DMS79 (cell line): ENCODE measurements at places on chromosomes 1 and 21.

DNA sequence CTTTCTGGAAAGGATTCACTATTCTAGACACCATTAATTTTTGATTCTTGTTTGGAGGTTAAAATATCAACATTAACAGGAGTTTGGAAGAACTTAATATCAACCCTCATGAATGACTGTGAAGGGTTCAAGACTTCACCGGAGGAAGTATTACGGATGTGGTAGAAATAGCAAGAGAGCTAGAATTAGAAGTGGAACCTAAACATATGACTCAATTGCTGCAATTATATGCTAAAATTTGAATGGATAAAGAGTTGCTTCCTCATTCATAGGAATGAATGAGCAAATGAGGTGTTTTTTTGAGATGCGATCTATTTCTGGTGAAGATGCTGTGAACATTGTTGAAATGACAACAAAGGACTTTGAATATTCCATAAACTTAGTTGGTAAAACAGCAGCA, 77.9 kb upstream of the TNFSF4 start:
- no peak for DNase-seq

DNA sequence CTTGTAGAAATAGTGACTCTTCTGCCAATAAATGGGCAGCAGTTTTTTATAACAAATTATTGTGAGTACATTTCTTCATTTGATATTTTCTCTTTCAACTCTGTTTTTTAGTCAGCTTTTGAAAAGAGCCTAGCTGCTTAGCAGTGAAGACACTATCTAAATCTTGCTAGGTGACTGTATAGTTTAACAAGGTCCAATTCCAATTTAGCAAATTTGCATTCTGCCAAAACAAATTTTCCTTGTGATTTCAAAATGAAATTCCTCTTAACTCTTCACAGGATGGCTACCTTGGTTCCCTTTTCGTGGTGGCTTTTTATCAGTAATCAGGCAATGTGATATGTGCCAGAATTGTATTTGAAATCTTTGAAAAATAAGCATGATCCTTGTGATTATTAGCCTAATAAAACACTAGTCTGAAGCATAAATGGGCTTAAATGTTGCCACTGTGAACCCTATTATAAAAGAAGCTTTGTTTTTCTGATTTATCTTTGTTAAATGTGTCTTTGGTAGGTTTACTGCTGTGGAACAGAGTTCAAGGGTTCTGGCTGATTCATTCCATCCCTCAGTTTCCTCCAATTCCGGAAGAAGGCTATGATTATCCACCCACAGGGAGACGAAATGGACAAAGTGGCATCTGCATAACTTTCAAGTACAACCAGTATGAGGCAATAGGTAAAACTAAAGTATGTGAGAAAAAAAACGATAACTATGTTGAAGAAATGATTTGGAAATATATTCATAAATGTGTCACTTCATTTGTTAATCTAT, 12.2 kb downstream of the DNASE2B start:
- no peak for DNase-seq

DNA sequence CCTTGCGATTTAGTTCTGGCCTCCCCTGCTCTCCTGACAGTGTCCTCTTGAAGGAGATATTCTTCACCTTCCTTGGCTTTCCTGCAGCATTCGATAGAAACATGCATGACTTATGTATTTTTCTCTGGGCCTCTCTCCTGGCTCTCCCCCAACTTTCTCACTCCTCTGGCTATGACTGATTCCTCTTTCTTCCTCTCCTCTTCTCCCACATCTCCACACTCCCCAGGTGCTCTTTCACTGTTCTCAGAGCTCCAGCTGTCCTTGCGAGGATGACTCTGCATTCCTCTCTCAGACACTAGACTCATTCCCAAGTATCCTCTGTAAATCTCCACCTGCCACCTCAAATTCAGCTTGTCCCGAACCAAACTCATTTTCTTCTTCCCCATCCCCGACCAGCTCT, 18.0 kb downstream of the LRRC42 start:
- no peak for DNase-seq

DNA sequence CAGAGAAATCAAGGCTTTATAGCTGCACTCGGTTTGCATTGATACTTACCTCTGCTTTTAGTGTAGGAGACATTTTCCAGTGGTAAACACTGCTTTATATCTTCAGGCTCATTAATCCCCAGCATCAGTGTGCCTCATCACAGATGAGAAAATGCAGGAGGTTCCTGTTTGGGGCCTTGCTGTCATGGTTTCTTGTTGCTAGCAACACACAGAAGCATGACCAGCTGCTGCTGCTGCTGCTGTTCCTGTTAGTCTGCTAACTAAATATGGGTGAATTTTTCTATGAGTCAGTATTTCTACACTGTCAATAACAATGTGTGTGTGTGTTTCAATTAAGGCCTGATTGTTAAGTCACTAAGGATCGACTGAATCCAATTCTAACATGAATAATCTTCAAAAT, 85.8 kb upstream of the RGS1 start:
- DNase-seq = no peak

DNA sequence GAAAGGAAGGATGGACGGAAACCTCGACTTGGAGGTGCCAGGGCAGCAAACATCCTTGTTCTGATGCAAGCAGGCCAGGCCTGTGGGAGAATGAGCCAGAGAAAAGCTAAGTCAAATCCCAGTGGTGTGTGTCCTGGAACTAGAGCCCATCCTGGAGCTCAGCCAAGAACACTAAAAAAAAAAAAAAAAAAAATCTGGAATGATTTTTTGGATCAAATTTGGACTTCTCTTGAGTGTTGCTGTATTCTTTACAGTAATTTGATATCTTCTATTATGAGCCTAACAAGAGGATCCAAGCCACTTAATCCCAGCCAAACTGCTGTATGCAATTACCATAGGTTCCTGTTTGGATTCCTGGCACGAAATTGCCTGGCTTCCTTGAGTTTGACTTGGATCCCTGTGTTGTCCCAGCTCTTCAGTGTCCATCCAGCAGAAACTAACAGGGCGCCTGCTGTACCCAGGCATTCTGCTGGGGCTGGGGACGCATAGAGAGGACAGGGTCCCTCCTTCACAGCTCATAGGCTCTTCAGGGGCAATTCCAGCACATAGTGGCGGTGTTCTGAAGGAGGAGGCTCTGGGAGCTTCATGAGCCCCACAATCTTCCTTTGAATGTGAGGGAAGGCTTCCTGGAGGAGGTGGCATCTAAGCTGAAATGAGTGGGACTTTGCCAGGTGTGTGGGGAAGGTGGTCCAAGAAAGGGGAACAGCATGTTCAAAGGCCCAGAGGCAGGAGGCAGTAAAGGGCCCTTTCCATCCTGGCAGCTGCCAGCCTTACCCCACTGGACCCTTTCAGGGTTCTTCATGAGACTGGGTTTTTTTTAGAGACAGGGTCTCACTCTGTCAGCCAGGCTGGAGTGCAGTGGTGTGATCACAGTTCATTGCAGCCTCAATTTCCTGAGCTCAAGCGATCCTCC, 24.7 kb downstream of the EPHX1 start:
- peak; percentile 72 for DNase-seq

GRCh38 chr1:210949039-210949438, 184.9 kb downstream of the KCNH1 start:
- no peak for DNase-seq

DNA sequence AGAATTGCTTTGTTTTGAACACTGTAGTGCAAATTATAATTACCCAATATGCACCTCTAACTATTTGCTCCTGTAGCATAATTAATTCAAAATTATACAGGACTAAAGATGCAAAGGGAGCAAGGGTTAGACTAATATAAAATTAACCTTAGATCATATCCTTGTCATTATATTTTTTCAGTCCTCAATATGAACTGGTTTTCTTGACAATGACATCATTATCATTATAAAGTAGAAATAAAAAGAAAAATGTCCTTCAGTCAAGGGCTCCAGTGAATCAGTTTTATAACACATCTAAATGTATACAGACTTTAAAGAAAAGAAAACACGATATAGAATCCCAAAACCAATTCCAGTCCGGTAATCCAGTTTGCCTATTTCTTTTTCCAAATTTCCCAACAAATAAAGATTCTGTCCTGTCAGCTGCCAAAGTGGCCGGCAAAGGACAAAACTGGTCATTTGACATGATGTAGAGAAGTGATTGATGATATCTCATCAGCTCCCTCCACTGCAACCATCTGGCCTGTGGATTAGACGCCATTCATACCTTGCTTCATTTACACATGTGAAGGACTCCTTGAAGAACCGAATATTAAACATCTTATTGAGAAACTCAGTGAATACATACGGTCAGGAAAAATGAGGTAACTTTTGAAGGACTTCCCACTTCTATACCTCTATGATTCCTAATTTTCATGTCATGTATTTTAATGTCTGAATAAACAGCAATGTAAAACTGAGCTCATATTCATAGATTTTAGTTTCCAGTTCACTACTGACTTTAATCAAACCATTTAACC, 15.5 kb downstream of the DPYD start:
- DNase-seq = no peak

DNA sequence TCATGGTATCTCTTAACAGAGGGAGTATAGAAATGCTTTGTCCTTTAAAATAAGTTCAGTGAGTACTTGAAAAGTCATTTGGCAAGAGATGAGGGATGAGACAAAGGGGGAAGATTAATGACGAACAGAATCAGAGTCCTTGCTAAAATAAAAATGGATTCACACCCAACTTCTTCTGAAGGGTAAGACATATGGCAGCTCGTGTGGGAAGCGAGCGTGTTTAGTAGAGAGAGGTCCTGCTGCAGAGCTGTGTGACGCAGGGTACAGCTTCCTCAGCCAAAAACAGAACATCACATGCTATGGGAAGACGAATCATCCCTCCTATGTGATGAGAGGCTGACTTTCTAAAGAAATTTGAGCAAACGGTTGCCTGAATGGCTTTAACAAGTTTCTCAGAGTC, 158.5 kb upstream of the LMO4 start:
- no peak for DNase-seq

DNA sequence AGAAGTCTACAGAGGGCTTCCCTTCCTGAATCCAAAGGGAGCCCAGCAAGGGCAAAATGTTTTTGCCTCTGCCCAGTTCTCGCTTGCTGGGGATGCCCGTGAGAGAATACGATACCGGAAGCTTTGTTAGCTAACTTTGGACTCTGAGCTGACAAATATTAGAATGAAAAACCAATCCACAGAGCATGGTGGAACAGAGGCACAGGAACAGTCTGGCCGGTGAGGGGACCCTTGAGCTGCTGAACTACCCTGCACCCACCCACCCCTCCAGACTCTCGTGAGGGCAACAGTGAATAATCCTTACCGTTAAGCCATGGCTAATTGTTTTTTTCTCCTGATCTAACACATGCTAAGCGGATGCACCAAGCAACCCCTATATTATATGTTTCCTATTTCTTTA, 76.3 kb upstream of the AKT3 start:
- DNase-seq = no peak

DNA sequence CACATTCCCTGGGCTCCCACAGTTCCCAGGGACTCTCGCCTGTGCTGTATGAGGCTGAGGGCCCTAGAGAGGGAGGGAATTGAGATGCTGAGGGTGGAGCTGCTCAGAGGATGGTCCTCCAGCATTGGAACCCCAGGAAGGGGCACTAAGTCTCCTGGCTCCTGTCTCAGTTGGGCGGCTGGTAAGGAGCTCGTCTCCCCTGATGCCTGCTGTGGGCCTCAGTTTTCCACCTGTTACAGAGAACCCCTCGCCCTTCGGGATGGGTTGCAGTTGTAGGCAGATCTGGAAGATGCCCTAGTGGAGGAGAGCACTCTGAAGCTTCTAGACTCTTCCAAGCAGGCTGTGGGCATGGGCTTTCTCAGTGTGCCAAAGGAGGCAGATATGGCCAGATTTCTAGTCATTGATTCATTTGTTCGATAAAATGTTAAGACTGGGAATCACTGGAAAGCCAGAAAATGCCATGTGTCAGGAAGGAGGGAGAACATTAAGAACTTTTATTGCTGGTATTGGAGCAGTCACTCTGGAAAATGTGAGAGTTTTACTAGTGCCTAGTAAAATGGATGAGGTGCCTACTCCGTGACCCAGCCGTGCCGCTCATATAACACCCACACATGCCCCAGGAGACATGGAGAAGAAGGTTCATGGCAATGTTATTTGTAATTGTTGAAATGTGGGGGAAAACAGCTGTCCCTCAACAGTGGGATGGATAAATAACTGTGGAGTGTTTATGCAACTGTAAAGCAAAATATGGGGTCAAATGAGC, 828 bp upstream of the MYBPH start:
- DNase-seq = no peak

DNA sequence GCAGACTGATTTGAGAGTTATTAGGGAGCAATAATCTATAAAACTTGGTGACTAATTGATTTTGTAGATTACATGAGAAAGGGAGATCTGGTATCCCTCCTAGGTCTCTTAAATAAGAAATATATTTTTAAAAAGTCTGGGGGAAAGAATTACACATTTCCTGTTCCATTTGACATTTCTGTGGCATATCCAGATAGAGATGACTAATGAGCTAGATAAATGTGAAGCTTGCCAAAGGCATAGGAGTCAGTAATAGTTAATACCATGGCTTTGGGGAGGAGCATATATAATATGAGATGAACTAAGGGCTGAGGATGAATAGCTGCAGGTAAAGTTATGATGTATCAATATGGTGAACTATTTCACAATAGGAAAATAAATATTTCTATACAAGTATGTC, 663.7 kb downstream of the PTPRC start:
- no peak for DNase-seq

DNA sequence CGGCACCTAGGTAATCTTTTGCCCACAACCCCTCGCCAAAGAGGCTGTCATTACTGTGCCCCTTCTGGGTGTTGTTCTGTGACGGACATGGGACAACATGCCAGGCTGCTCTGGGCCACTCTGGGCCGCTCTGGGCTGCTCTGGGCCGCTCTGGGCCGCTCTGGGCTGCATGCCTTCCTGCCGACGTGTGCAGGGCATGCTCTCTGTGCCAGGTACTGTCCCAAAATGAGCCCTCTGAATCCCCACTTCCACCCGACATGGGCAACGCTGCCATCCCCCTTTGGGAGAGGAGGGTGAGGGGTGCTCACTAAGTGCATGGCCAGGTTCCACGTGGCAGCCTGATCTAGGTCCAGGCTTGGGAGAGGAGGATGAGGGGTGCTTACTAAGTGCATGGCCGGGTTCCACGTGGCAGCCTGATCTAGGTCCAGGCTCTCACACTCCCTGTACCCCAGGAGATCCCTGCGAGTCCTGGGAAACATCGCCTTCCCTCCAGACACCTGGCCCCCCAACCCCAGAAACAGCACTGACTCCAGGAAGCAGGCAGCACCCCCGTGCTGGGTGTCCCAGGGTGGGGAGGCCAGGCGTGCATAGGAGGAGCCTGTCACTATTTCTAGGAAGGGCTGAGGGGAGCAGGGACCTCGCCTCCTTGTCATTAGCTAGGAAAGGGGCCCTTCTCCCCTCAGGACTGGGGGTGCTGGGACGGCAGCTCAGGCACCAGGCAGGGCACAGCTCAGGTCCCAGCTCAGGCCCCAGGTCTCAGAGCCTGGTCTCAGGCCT, 16.5 kb downstream of the TTC34 start:
- no peak for DNase-seq

- DNase-seq = no peak
These were observed 577.4 kb downstream of the PTBP2 start for GRCh38 chr1:97298966-97299365.
